ENCODE measurements at places on chromosomes 7 and 10.

DNA sequence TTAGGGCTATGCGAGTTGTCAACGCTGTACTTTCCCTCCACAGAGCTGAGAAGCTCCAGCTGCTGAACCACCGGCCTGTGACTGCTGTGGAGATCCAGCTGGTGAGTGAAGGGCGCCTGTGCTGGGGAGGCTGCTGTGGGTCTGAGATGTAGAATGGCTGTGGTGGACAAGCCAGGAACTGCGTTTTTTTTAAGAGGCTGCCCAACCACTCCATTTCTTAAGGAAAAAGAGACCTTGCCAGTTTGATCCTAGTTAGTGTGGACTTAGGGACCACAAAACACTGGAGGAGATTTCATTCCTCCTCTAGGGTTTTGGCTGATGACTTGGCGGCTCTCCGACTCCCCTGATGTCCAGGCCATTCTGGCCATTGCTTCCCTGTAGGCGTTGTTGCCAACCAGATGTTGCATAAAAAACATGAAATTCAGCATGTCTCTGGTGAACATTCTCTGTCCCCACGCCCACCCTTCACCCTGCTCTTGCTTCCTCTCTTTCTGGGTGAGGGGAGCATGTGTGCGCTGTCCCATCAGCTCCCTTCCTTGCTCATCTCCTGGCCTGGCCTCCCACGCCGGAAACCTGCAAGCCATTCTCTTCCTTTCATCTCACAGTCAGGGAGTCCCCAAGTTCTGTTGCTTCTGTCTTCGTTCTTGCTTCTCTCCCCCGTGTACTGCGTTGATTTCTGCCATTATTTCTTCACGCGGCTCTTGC lies 30.9 kb downstream of the CRCP start:
- DNase-seq, result no peak

- DNase-seq, result no peak
Observed at GRCh38 chr10:75465450-75465827, 34.0 kb downstream of the LRMDA start.

- DNase-seq, result no peak
Observed at GRCh38 chr7:146499970-146500369, 383.4 kb downstream of the CNTNAP2 start.

- DNase-seq, result no peak
Observed at GRCh38 chr10:102222797-102223196, 3.3 kb upstream of the ELOVL3 start.

GRCh38 chr10:79494871-79495705 lies 17.2 kb upstream of the EIF5AL1 start:
- no peak for DNase-seq

- DNase-seq, result peak; percentile 40
Observed at GRCh38 chr10:99370993-99371392, 41.8 kb downstream of the CNNM1 start.

DNA sequence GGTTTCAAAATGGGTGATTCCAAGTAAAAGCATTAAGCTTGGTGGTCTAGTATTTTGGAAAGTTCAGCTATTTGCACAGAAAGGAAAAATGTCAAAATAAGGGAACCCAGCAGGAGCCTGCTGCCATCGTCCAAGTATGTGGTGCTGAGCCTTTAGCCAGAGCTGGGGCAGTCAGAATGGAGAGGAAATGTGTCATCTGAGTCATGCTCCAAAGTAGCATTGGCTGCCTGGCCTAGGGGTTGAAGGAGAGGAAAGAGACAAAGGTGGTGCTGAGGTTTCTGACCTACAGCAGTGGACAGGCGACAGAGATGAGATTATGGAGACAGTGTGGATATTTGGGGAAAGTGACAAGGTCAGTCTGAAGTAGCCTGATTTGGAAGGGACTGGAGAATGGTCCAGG lies 103.9 kb downstream of the PLCE1 start:
- no peak for DNase-seq

DNA sequence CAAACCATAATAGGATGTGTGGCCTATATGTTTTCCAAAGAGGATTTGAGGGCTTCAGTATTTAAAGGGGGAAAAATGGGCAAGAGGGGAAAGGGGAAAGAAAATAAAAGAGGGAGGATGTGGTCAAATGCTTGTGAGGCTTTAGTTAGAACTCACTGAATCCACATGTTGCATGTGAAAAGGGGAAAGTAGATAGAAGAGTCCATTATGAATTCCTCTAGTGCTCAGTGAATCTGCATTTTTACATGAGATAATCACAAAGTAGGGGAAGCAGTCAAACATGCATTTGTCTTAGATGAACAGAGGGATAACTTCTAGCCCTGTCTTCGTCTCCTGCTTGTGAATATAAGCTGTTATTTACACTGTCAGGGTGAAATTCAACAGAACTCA lies 24.6 kb upstream of the AKAP9 start:
- no peak for DNase-seq

DNA sequence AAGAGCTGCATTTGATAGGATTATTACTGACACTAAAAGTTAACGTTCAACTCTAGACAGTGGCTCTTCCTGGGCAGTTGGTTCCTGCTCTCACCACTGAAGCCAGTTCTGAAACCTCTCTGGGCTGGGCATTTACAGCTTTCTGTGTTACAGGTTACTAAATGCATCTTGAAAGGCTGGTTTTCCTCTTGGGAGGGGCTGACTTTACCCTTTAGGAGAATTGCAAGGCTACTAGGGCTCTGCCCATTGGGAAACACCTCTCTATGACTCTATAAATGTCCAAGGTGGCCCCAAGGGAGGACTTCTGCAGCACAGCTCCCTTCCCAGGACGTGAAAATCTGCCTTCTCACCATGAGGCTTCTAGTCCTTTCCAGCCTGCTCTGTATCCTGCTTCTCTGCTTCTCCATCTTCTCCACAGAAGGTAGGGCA lies at the start of gene GPR15LG:
Gene GPR15LG, plus strand, starts transcription at position 301 of the 429 bp plus-strand sequence. Its CDS starts 51 bp downstream, at position 352.
- DNase-seq, result no peak

- no peak for DNase-seq
Observed at GRCh38 chr10:75546004-75546403, 114.6 kb downstream of the LRMDA start.

DNA sequence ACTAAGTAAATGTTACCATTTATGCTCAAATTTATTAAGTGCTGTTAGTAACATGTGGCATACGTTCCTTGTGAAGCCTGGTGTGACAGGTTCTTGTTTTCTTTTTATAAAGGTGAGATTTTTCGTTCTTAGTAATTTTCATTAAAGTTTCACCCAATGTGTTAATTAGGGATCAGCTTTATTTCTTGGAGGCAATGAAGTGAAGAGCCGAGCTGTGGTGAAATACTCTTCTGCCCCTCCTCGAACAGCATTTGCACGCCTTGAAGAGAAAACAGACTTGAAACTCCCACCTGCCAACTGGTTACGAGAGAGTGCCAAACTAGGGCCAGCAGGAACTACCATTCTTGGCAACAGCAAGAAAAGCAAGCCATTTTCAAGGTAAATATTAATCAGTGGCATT lies 1.5 kb downstream of the EDRF1 start:
- DNase-seq, result no peak

GRCh38 chr7:132941905-132942304 lies 140.0 kb downstream of the CHCHD3 start:
- DNase-seq, result peak; percentile 30

Measured in eye (tissue), 1 donor.